ENCODE measurements at places on chromosomes 12 and 14.
A peak's percentile ranks its signal among the peaks of the same experiment; 100 is the strongest.

- no peak for DNase-seq
Measured at GRCh38 chr12:77294016-77294415, 228.6 kb upstream of the E2F7 start.

DNA sequence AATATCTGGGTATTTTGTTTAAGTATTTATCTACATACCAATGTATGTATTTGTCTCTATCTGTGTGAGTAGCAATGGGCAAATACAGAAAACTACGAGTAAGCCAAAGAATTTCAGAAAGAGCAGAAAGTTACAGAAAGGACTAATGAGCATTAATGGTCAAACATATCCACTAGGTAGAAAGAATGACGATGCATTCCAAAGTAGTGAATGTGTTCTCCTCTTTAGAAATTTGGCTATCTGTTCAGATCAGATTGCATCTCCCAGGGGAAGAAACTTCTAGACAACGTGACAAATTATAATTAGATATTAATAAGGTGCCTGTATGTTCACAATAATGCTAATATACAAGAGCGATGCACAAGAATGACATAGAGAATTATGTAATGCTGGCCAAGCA is 194.5 kb upstream of the GZMB start:
- no peak for DNase-seq

- DNase-seq: no peak
Measured at GRCh38 chr12:8950221-8950527, 729 bp upstream of the M6PR start.

GRCh38 chr12:57196956-57197355 is 19.6 kb upstream of the NXPH4 start:
- no peak for DNase-seq

DNA sequence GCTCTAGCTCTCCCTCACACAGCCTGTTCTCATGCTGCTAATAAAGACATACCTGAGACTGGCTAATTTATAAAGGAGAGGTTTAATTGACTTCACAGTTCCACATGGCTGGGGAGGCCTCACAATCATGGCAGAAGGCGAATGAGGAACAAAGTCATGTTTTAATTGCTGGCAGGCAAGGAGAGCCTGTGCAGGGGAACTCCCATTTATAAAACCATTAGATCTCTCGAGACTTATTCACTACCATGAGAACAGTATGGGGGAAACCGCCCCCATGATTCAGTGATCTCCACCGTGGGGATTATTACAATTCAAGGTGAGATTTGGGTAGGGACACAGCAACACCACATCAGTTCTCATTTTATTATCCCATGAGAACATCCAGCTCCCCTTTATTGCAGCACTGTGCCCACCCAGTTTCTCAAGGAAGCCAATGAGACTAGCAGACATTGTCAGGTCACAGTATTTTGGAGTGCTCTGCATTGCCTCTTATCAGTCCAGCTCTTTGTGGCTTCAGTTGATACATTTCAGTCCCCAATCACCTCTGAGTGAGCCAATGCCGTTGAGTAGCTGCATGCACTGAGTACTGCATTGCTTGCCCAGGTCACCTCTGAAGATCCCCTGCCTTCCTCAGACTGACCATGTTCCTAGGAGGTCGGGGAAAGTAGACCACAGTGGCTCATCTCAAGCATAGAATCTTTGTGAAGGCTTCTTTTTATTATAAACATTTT is 131.2 kb downstream of the CRADD start:
- no peak for DNase-seq

GRCh38 chr14:66884149-66884548 is 305.1 kb upstream of the GARIN2 start:
- no peak for DNase-seq

GRCh38 chr12:121018860-121019617 is 2.8 kb upstream of the C12orf43 start:
- DNase-seq: no peak

DNA sequence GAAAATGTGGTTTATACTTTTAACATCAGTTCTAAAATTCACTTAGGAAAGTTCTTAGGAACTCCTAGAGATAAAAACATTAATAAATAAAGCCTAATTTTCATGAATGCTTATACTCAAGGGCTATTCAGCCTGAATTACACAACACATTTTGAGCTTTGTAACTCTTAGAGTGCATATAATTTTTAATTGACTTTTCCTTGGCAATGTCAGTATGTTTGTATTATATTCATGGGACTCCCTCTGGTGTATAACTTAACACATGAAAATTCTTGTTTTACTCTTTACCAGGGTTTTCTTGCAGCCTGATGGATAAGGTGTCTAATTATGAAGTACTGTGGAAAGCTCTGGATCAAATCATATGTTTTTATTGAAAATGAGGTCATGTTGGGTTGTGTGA is 150.6 kb upstream of the HMGA2 start:
- DNase-seq: no peak

- DNase-seq: no peak
Measured at GRCh38 chr14:91100102-91100501, 13.8 kb upstream of the DGLUCY start.

GRCh38 chr12:47155457-47156166 is 75.9 kb upstream of the AMIGO2 start:
- no peak for DNase-seq

DNA sequence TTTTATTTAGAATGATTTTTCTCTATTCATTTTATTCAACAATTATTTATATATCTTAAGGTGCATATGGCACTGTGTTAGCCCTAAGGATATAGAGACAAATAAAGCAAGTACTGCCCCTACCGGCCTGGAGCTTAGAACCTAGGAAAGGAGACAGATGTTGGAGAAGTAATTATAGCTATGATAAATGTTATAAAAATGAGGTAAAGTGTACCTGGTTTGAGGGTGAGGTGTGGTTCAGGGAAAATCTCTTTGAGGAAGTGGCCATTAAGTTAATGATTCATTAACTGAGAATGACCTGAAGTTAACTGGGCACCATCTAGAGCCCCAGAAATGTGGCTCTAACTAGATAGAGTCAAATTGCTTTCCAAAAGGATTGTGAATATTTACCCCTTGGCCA is 31.9 kb downstream of the CDKL1 start:
- DNase-seq: no peak

DNA sequence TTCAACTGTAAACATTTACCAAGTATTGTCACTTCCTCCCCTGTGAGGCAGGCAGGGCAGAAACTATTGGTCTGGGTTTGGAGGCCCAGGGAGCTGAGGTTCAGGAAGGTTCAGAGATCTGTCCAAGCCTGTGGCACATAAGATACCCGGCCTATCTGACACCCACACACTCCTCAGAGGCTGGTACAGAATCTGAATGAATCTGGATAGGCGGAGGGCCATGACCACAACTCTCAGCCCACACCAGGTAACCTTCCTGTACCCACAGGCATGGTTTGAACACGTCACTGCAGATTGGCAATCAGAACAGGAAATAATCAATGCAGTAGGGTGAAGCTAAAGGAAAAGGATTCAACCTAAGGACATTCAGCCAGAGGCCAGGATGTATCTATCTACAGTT is 92.8 kb upstream of the TMCC3 start:
- no peak for DNase-seq

GRCh38 chr14:29521526-29522137 is 406.0 kb downstream of the PRKD1 start:
- no peak for DNase-seq

- DNase-seq: no peak
Measured at GRCh38 chr12:41497409-41497808, 309.3 kb downstream of the PDZRN4 start.

GRCh38 chr12:43585676-43586075 is 33.7 kb upstream of the ADAMTS20 start:
- DNase-seq: no peak

DNA sequence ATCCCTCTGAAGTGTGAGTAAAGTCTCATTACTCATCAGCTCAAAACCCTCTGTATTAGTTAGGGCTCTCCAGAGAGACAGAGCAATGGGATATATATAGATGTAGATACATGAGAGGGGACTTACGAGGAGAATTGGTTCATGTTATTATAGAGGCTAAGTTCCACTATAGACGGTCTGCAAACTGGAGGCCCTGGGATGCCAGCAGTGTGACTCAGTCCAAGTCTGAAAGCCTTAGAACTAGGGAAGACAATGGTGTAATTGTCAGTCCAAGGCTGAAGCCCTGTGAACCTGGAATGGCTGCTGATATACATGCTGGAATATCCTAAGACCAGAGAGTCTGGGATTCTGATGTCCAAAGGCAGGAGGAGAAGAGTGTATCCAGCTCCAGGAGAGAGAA is 57.3 kb upstream of the CEP83 start:
- no peak for DNase-seq

DNA sequence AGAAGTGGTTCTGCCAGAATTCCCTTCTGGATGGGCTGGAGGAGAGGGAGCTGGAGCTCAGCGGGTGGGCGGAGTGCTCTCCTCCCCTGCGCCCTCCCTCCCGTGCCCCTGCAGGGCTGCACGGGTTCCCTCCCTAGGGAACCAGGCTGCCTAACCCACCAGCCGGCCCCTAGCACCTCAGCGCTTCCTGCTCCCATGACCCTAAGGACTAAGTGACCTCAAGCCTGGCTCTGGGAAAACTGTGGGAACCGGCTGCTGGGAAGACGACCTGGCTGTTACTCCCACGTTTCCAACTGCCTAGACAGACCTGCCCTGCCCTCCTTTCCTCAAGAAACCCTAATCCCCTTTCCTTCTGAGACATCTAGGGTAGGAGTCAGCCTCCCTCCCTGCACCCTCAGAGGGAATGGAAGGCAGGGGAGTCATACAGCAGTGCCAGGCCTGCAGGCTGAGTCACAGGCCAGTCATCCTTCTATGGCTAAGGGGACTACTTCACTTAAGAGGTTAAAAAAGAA is 31.5 kb downstream of the SLC6A12 start:
- DNase-seq: no peak

- DNase-seq: no peak
Measured at GRCh38 chr12:111557271-111558106, 41.6 kb downstream of the ATXN2 start.

DNA sequence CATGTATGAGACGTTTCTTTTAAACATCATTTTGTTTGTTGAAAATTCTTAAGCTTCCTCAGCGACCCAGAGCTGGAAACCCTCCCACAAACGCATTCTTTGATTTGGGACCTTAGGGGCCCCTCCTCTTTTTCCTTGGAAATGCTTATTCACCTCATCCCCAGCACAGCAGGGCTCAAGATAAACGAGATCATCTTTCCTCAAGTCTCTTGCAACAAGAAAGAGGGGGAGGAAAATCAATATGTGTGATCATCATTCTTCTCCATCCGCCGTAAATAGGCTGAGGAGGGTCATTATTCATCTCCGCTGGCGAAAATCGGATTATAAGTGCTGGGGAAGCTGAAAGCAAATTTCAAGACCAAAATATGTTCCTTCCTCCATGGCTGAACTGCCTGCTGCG is 1415.2 kb downstream of the AACS start:
- DNase-seq: no peak

DNA sequence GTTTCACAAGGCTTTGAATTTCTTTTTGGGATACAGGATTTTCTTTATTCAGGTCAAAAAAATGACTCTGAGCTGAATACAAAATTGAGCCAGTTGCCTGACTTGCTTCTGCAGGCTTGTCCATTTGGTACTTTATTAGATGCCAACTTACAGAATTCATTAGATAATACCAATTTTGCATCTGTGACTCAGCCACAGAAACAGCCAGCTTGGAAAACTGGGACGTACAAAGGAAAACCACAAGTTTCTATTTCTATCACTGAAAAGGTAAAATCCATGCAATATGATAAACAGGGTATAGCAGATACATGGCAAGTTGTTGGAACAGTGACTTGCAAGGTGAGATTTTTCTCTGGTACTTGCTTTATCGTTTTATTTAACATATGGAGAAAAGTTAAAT is 5.8 kb downstream of the AP5M1 start:
- DNase-seq: no peak

DNA sequence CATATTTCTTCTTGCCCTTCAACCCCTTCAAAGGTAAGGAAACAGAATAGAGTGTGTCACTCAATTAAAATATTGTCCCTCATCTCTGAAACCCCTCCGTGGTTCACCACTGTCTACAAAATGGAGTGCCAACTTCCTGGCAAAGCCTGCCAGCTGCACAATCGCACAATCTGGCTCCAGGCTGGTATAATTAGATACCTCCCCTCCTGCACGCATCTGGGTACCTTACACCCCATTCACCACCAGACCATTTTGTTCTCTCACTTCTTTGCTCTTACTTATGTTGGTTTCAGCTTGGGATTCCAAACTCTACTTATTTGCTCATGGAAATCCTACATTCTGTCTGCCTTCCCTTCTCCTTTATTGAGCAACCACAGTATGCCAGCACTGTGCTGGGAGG is 314.9 kb downstream of the NUAK1 start:
- DNase-seq: no peak

- DNase-seq: no peak
Measured at GRCh38 chr14:106024983-106025604, 498.7 kb downstream of the TMEM121 start.

- no peak for DNase-seq
Measured at GRCh38 chr12:88925454-88925853, 345.2 kb upstream of the KITLG start.

- DNase-seq: no peak
Measured at GRCh38 chr12:52235822-52236361, 2.8 kb downstream of the KRT7 start.

- no peak for DNase-seq
Measured at GRCh38 chr12:108360487-108360886, 21.4 kb upstream of the CMKLR1 start.

- no peak for DNase-seq
Measured at GRCh38 chr12:93743999-93744689, 67.0 kb downstream of the CRADD start.

GRCh38 chr12:57093415-57094207 is 4.7 kb downstream of the NAB2 start:
- peak; percentile 80 for DNase-seq

DNA sequence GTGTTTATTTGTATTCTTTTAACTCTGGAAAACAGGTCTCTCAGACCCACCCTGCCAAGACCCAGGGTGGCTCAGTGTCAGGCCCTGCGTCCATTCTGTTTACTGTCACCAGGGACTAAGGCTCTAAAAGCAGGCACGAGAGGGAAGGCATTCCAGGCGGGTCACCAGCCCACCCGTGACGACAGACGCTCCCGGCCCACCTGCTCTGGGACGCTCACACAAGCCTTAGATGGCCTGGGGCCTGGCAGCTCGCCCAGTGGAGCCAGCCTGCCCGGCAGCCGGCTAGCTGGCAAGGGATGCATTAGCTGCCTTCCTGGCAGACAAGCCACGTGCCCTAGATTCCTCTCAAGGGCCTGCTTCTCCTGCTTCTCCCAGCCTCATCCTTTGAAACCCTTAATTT is 9.2 kb upstream of the NUAK1 start:
- DNase-seq: peak; percentile 94

DNA sequence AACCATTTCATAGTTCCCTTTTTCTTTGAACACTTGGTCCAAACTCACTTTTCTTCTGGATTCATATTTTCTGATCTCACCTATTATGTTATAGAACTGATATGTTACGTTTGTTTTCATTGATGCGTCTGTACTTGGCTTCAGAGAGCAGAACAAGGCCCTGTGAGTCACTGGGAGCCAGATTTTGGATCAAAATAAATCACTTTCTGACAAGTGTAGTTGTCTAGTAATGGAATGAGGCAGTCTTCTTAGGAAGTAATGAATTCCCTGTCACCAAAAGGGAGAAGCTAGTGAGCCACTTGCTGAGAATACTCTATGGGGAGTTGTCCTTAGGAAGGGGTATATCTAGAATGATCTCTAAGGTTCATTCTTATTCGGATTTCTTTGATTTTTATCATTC is 10.2 kb downstream of the BICD1 start:
- no peak for DNase-seq

Measured in cerebellum (tissue), 4 donors.